ENCODE measurements at places on chromosomes 6 and 20. TPM values are rescaled to one million over a fixed set of nuclear protein-coding genes. Genes with fewer than 3 reads are reported as not detected.
A peak's percentile ranks its signal among the peaks of the same experiment; 100 is the strongest.

BHLHE23 gene
- total RNA-seq: not detected

TCF15 gene
- total RNA-seq: not detected

ADGRB3 gene
- not detected for total RNA-seq

C20orf144 gene
- 0.12 TPM for total RNA-seq

C2 gene
- not detected for total RNA-seq

SMLR1 gene
- total RNA-seq: not detected

CTCFL gene
- not detected for total RNA-seq

YWHAB gene
- total RNA-seq: 235 TPM

GSTA2 gene
- not detected for total RNA-seq

EPHA7 gene
- not detected for total RNA-seq

CFAP206 gene
- total RNA-seq: 0.27 TPM

MED20 gene
- 27.6 TPM for total RNA-seq

OXT gene
- total RNA-seq: not detected

ISM1 gene
- 1.3 TPM for total RNA-seq

SLCO4A1 gene
- 27.0 TPM for total RNA-seq

COL9A1 gene
- total RNA-seq: not detected

SLC16A10 gene
- 0.05 TPM for total RNA-seq

TXLNB gene
- not detected for total RNA-seq

CDC25B gene
- total RNA-seq: 137 TPM

TMEM74B gene
- total RNA-seq: not detected

SNPH gene
- 2.6 TPM for total RNA-seq

- peak; percentile 91 for DNase-seq
Observed at GRCh38 chr20:31606804-31607639, 1.9 kb downstream of the ID1 start.

DNA sequence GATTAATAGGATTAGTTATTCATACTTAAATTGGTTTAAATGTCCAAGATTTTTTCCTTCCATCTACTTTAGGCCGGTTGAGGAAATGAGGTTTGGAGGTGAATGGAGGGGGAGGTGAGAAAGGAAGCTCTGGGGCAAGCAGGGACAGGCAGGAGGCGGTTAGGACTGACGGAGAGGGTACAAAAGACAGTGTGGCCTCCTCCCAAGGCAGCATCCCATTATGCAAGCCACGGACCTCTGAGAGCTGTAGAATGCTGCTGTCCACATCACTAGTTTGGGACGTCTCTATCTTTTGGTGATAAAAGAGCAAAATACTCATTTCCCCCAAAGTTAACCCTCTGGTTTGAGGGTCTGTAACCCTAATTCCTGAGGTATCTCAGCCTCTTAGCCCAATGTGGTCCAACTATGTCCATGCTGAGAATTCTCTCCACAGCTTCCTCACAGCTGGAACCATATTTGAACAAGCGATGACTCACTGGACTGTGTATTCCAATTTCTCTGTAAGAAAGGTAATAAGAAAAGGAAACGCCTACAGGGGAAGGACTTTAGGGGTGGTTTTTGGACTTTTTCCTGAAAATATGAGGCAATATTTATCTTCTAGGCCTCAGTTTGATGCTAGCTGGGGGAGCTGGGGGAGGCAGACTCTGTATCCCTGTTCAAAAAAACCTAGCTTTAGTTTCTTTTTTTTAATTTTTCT, 172.2 kb downstream of the TFAP2B start:
- DNase-seq: peak; percentile 77

GRCh38 chr6:143400258-143401067, 50.0 kb downstream of the ADAT2 start:
- peak; percentile 81 for DNase-seq

GRCh38 chr6:15434823-15435380, 189.0 kb downstream of the JARID2 start:
- DNase-seq: no peak

DNA sequence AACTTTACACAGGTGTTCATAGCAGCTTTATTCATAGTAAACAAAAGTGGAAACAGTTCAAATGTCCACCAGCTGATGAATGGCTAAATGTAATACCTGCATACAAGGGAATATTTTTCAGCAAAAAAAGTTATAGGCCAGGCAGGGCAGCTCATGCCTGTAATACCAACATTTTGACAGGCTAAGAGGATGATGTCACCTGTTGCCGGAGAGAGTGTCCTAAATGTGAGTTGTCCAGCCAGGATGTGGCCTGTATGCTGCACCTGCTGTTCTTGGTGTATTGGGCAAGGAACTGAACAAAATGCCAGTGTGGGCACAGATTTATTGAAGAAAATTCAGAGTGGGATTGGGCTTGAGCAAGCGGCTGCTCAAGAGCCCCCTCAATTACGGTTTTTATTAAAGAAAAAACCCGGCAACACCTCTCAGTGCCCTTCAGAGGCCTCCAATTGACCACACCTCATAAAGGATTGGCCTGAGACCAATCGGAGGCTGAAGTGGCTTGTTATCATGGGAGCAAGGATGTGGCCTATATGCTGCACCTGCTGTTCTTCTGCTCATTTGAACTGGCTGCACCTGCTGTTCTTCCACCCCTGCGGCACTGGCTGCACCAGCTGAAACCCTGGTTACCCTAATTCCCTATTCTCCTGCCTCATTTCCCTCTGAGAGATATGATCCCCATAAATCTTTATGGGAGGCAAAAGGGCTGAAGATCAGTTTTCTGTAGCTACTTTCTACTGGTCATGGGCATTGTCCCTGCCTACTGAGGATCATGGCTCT, 164.3 kb upstream of the PROKR2 start:
- peak; percentile 6 for DNase-seq

GRCh38 chr6:135182071-135183001, 1.2 kb downstream of the MYB start:
- no peak for DNase-seq

- no peak for DNase-seq
Observed at GRCh38 chr20:41200446-41201202, 63.3 kb downstream of the PLCG1 start.

GRCh38 chr6:138509371-138509770, 10.1 kb upstream of the NHSL1 start:
- peak; percentile 71 for DNase-seq

- no peak for DNase-seq
Observed at GRCh38 chr20:14727485-14728150, 390.2 kb upstream of the FLRT3 start.

GRCh38 chr6:46645265-46645664, 7.4 kb downstream of the CYP39A1 start:
- DNase-seq: peak; percentile 48

GRCh38 chr20:63099456-63100173, 92.9 kb upstream of the BHLHE23 start:
- no peak for DNase-seq

- DNase-seq: no peak
Observed at GRCh38 chr20:6492271-6493055, 275.0 kb upstream of the BMP2 start.

GRCh38 chr20:49306903-49307620, 29.2 kb upstream of the ZNFX1 start:
- no peak for DNase-seq

DNA sequence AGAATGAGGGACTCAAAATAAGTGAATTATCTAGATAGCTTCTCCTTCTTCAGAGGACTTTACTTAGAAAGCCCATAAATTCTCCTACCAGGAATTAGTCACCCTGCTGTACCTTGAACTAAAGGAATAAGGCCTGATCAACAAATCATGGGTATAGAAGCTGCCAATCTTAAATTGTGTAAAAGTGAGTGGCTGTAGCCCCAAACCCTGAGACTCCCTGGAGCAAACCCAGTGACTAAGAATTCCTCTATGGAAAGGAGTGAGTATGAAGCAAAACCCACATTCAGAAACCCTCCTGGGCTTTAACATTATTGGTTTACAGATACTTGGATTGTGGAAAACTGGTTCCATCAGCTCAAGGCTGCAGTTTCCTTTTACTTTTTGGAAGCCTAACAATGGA, 285.8 kb upstream of the TBX18 start:
- no peak for DNase-seq

DNA sequence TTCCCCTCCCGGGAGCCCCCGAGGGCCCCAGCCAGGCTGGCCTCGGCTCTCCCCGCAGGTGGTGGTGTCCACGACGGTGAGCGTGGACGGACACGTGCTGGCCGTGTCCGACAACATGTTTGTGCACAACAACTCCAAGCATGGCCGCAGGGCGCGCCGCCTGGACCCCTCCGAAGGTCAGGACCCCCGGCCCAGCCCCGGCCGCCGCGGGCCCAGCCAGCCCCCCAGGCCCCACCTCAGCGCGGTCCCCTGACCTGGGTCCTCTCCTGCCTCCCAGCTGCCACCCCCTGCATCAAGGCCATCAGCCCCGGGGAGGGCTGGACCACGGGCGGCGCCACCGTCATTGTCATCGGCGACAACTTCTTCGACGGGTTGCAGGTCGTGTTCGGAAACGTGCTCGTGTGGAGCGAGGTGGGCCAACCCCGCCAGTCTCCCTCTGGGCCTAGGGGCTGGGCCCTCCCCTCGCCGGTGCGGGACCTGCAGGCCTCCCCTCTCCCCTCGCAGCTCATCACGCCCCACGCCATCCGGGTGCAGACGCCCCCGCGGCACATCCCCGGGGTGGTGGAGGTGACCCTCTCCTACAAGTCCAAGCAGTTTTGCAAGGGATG, 51.0 kb downstream of the CPXM1 start:
- no peak for DNase-seq

GRCh38 chr20:35599776-35600120, 15.9 kb upstream of the SPAG4 start:
- DNase-seq: no peak

DNA sequence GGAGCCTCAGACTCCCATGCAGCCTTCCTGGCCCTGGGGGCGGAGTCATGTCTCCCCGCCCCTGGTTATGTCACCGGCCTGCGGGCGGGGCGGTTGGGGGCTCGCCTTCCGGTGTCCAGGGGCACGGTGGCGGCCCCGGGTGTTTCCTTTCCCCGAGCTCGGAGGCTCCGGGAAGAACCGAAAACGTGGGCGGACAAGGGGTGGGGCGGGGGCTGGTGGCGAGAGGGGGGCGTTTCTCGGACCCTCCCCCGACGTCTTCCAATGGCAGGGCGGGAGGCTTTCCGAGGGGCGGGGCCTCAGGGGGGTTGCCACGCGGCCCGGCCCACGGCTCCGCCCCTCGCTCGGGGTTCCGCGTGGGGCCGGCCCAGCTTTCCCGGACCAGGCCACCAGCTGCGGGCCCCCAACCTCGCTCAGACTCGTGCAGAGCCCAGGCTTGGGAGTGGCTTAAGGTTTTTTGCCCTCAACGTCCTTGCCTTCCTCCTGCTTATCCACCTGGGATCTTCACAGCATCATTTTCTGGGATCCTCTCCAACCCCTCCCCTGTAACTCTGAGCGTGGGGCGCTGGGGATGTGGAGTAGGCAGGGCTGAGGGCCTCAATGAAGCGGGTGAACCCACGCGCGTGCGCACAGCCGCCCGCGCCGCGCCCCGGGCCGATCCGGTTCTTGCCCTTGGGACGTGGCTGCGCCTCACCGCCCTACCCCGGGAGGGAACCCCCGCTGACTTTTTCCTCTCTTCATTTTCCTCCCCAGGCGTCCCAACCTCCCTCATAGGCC, 2.1 kb upstream of the NRN1 start:
- DNase-seq: peak; percentile 26

- no peak for DNase-seq
Observed at GRCh38 chr6:44976677-44977641, 351.2 kb upstream of the RUNX2 start.

- DNase-seq: no peak
Observed at GRCh38 chr6:31720196-31720770, 1.3 kb downstream of the LY6G6C start.

GRCh38 chr20:40081653-40082052, 607.4 kb downstream of the MAFB start:
- DNase-seq: no peak

GRCh38 chr6:38064431-38064830, 244.9 kb downstream of the ZFAND3 start:
- no peak for DNase-seq

DNA sequence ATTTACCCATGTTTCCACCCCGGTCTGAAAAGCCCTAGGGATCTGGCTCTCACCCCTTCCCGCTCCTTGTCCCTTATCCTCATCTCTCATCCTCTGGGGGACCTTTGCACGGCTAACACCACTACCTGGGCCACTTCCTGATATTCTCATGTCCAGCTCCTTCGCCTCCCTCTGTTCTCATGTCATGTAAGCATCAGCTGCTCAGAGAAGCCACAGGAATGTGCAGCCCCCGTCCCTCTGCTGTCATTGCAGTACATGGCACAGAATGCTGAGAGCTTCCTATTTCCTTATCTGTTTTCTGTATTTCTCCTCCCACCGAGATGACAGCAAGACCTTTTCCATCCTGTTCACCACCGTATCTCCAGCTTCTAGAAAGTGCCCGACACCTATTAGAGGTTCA, 102.4 kb downstream of the MTHFD1L start:
- DNase-seq: no peak

- no peak for DNase-seq
Observed at GRCh38 chr6:99416892-99417767, 8.0 kb downstream of the PNISR start.

DNA sequence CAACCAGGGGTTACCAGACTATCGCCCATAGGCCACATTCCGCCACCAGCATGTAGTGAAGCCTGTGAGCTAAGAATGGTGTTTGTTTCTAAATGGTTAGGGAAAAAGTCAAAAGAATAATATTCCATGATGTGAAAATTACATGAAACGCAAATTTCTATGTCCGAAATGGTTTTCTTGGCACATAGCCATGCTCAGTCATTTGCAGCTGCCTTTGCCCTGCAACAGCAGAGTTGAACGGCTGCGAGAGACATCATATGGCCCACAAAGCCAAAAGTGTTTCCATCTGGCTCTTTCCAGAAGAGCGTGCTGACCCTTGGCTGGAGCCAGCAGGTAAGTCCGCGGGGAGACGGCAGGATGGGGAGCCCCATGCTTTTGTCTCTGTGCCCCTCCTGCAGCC, 60.7 kb downstream of the FAM120B start:
- no peak for DNase-seq

GRCh38 chr20:51660672-51661608, 107.2 kb downstream of the ATP9A start:
- peak; percentile 23 for DNase-seq

- no peak for DNase-seq
Observed at GRCh38 chr6:79420054-79420453, 117.2 kb downstream of the LCA5 start.

GRCh38 chr20:58638467-58639181, 12.5 kb upstream of the STX16 start:
- no peak for DNase-seq

GRCh38 chr6:63114610-63115211, 96.6 kb upstream of the FKBP1C start:
- no peak for DNase-seq

DNA sequence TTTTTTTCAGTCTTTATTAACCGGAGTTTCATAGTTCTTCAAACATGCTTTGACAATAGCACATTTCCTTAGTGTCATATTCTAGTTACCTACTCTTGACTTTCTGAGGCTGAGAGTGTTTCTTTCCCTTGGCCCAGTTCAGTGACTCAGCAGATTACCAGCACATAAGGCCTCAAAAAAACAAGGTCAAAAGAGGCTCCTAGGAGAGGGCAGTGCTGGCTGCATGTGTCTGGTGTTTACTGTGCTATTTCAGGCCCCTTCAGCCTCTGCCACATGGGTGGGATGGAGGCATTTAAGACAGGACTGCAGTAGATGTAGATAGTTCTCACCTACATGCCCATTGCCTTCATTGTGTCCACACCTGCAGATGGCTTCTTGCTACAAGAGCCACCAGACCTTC, 198.2 kb upstream of the SSTR4 start:
- peak; percentile 33 for DNase-seq

Measured in MCF 10A (cell line).